Fibroblast of mammary gland (primary cell): ENCODE measurements at places on chromosomes 4 and X.
A peak's percentile ranks its signal among the peaks of the same experiment; 100 is the strongest.

- no peak for DNase-seq
Observed at GRCh38 chr4:45043911-45044310, 317.6 kb upstream of the GNPDA2 start.

DNA sequence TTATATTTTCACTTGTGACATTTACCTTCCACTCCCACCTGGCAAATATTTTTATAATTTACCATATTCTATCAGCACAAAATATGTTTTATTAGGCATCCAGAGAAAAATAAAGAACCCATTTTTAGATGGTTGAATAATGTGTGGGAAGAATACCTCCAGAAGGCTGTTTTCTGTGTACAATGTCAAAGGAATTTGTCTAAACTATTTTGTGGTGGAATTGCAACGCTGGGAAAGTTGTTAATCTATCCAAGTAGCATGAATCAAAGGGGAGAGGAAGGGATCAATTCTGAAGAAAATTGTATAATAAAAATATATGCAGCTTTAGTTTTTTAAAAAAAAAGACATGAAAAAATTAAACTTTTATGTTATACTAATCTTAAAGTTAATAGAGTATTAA is 706.5 kb downstream of the FSTL5 start:
- no peak for DNase-seq

- DNase-seq = peak; percentile 2
Observed at GRCh38 chr4:175770555-175770954, 41.5 kb downstream of the GPM6A start.

- no peak for DNase-seq
Observed at GRCh38 chrX:68684291-68684918, 36.9 kb downstream of the STARD8 start.

GRCh38 chrX:46574774-46575381 is 1.3 kb downstream of the CHST7 start:
- no peak for DNase-seq

DNA sequence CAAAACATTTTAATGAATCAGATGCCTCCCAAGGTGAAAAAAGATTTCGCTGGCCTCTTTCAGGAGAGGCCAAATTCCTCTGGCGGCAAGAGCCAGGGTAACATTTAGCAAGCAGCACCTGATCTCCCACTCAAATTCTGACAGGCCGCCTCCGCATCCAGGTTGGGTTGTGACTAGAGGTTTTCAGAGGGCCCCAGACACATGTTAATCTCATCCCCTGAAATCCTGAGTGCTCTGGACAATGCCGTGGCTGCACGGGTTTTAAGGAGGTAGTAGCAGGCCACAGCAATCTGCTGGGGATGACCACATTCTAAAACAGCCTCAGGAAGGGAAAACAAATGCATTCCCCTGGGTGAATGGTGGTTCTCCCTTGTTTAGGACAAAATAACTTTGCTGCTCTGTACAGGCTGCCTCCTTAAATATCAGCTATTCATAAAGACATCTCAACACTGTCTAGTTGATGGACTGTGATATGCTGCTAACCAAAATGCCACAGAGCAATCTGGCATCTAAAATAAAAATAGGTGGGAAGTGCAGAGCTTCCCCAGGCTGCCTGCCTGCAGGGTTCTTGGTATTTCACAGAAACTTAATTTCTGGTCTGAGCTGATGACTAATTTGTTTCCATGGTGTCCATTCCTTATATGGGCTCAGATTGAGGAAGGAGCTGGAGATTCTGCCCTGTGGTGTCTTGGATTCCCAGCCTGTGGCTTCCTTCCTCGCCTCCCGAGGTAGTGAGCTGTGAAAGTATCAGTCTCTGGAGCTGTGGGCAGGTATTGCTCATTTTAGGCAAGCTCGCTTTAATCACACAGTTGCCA is 202.0 kb downstream of the DCLK2 start:
- peak; percentile 83 for DNase-seq

GRCh38 chr4:175935016-175935661 is 123.1 kb upstream of the GPM6A start:
- no peak for DNase-seq

DNA sequence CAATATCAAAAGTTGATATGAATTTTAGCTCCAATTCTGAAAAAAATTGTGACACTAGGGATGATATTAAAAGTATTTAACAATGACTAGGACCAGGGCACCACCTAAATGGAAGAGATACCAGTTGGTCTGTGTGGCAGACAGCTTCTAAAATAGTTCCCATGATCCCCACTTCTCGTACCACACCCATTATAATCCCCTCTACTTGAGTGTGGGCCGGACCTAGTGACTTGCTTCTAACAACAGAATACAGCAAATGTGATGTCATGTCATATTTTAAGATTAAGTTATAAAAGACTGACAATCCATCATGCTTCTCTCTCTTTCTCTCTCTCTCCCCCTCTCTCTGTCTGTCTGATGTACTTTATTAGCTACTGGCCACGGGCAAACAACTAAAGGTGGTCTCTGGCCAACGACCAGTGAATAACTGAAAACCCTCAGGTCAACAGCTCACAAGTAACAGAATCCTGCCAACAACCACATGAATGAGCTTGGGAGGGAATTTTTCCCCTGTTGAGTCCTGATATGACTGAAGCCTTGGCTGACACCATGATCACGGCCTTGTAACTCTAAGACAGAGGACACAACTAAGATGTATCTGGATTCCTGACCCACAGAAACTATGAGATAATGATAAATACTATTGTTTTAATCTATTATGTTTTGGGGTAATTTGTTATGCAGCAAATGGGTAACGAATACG is 34.4 kb downstream of the FAM13A start:
- DNase-seq = no peak
